ENCODE measurements at places on chromosomes 5 and 9.

- no peak for DNase-seq
Measured at GRCh38 chr5:161539016-161539415, 7.5 kb downstream of the GABRB2 start.

GRCh38 chr5:177531209-177531940 is 14.6 kb upstream of the DDX41 start:
- no peak for DNase-seq

GRCh38 chr5:37121465-37121864 is 127.7 kb downstream of the CPLANE1 start:
- DNase-seq, result no peak

DNA sequence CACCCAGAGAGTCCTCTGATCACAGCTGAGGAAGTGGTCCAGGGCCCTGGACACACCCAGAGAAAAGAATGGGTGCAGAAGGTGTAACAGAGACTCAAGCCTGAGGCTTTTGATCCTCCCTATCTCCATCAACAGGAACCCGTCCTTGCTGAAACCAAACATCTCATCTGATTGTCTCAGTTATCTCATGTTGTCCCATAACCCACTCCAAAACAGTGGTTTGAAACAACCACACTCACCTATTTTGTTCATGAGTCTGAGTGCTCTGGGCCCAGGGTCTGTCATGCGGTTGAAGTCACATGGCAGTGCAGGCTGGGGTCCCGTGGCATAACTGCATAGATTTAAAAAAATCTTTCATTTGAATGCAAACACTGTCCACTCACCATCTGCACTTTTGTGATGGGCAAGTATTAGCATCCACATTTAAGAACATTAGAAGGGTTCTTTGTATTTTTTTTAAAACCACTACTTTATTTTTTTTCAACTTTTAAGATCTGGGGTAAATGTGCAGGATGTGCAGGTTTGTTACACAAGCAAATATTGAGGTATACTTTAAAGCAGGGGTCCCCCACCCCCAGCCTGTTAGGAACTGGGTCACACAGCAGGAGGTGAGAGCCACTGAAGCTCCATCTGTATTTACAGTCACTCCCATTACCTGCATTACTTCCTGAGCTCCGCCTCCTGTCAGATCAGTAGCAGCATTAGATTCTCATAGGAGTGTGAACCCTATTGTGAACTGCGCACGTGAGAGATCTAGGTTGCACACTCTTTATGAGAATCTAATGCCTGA is 255.8 kb downstream of the ROR2 start:
- no peak for DNase-seq

- DNase-seq, result no peak
Measured at GRCh38 chr9:16076511-16076910, 523.7 kb downstream of the CCDC171 start.

DNA sequence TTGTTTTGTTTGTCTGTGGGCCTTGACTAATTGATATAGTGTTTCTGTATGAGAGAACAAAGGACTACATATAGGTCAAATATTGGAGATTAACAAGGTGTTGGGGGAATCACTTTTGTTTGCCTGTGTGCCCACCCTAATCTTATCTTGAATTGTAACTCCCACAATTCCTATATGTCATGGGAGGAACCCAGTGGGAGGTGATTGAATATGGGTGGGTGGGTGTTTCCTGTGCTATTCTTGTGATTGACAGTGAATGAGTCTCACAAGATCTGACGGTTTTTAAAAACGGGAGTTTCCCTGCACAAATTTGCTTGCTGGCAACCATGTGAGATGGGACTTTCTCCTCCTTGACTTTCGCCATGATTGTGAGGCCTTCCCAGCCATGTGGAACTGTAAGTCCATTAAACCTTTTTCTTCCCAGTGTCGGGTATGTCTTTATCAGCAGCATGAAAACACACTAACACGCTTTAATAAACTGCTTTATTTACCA is 64.9 kb upstream of the HSPB3 start:
- no peak for DNase-seq

DNA sequence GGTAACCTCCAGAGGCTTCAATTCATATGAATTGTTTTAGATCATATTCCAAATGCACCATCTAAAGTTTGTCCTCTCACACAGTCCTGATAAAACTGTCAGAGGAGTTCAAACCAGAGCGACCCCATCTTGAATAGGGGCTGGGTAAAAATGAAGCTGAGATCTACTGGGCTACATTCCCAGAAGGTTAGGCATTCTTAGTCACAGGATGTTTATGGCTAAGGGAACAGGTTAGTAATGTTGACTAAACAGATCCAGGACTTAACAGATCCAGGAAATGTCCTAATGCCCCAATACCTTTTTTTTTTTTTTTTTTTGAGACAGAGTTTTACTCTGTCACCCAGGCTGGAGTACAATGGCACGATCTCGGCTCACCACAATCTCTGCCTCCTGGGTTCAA is 192.6 kb upstream of the PRDM9 start:
- DNase-seq, result peak; percentile 85

DNA sequence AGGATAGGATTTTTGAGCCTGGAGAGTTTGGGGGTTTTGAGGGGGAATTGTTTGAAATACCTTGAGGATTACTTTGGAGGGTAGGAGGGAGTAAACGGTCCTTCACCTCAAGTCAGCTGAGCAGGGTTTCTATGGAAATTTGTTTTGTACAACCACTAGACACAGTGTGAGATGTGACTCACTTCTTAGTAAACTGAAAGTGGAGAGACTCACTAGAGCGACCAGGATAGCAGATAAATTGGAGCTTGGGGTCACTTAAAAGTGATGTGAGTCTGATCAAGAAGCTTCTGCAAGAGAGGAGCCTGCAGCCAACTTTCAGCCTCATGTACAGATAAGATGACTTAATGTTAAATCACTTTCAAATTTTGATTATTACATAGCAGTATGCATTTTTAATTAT is 1945.9 kb upstream of the NUDT12 start:
- DNase-seq, result peak; percentile 76

DNA sequence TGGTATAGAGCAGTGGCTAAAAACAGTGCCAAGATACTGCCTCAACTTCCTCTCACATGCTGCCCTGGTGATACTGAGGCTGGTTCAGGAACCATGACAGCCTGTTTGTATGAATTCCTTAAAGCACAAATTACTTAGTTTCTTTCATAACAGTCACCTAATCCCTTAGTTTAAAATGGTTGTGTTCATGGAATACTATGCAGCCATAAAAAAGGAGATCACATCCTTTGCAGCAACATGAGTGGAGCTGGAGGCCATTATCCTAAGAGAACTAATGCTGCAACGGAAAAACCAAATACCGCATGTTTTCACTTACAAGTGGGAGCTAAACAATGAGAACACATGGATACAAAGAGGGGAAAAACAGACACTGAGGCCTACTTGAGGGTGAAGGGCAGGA is 21.8 kb downstream of the ZFP62 start:
- no peak for DNase-seq

DNA sequence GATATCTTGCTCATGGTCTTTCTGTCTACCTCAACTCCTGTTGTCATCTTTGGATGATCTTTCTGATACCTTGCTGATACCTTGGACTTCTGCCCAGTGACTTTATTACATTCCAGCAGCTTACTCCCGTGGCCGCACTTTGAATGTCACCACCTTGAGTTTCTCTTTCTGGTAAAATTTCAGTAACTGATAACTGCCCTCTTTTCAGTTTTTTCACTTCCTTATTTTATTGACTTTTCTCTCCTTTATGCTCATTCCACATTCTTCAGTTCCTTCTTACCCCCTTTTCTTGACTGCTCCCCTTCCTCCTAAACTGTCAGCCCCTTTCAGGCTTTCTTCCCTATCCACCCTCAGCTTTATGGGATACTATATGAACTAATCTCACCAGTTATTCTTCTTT is 7.0 kb upstream of the FBXO4 start:
- no peak for DNase-seq

Data from RKO (cell line).